ENCODE measurements at places on chromosomes 5 and 9.

DNA sequence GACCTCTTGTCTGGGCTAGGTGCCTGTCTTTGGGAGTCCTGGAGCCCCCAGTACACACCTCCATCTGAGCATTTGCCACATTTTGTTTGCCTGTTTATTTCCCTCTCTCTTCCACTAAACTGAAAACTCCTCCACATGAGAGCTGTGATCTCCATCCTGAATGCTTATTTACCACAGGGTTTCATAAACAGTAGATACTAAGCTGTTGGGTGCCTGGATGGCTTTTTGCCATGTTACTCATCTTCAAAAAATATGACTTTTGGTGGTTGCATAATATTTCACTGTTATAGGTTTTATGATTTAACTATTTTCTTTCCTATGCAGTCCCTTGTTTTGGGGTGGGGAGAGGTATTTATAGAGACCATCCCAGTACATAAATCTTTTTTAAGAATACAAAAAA is 99.6 kb downstream of the APBA1 start:
- DNase-seq, result peak; percentile 19

DNA sequence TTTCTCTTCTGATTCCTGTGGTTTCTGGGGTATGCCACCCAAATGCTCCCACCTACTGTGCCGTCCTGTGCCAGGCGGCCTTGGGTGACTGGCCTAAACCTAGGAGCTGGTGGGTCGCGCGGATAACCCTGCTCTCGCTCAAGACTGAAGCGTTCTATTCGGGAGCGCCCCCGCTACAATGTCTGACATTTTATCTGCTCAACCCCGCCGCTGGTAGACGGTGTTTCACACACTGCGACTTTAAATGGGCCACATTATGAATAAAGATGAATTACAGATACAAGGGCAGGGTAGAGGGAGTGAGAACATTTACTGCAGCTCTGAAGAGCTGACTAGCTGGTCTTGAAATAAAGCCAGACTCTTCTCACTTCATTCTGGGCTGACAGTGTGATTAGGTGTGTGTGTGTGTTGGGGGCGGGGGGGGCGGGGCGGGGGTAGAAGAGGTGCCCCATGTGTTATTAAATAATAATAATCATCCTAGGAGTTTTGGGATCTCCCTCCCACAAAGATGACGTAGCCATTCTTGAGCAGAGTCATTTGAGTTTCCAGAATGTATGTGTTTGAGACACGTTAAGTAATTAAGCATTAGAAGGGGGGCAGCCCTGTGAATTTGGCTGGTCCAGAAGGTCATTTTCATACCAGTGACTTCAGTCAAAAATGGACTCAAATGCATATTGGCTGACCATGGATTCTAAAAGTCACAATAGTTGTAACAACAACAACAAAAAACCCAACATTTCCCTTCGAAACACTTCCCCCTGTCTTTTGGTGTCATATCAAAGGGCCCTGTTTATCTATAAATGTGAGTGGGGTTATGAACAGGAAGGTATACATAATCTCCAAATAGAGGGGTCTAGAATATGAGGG is 1.0 kb upstream of the PTCH1 start:
- no peak for DNase-seq

- no peak for DNase-seq
Observed at GRCh38 chr9:97526895-97527575, 25.6 kb downstream of the TMOD1 start.

DNA sequence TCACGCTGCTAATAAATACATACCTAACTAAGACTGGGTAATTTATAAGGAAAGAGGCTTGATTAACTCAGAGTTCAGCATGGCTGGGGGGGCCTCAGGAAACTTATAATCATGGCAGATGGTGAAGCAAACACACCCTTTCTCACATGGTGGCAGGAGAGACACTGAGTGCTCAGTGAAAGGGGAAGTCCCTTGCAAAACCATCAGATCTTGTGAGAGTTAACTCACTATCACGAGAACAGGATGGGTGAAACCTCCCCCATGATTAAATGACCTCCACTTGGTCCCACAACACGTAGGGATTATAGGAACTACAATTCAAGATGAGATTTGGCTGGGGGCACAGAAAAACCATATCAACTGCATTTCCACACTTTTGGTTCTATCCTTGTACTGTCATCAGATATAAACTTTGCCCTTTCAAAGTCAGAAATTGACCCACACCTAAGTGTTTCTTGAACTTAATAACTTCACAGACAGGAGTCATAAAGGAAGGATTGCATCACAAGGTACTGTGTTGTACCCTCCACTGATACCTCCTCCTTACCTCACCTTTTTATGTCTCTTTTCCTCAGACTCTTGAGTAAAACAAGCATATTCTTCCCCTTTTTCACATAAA is 319.1 kb upstream of the PIK3R1 start:
- no peak for DNase-seq

- DNase-seq, result no peak
Observed at GRCh38 chr9:98570055-98570454, 138.7 kb downstream of the GABBR2 start.

DNA sequence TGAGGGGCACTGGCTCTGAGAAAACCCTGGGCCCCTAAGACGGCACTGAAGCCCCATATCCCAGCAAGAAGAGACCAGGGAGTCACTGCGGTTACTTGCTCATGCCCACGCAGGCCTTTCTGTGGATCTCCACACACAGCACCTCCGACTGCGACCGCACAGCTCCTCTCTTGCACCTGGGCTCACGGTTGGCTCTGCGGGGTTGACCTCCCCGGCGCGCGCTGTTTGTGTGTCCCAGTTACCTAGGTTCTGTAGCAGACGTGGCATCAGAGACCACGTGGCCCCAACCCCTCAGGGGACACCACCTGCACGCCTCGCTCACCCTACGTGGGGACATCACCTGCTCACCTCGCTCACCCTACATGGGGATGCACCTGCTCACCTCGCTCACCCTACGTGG is 12.7 kb downstream of the LPCAT1 start:
- DNase-seq, result no peak

- no peak for DNase-seq
Observed at GRCh38 chr5:34699155-34700077, 43.3 kb downstream of the RAI14 start.

DNA sequence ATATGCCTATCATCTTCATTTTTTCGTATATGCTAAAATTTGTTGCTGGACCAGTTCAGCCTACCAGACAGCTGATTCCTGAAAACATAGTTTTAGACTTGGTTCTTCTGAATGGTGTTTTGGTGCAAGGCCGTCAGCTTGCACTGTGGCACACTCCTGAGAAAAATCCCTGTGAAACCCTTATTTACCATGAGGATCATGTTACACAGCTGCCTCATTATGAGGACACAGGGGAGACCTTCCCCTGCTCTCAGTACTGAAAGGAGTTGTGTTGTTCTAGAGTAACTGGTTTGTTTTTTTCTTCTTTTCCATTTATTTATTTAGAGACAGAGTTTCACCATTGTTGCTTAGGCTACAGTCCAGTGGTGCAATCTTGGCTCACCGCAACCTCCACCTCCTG is 37.6 kb downstream of the MAST4 start:
- DNase-seq, result no peak

GRCh38 chr9:126108240-126108639 is 218.4 kb upstream of the MVB12B start:
- DNase-seq, result peak; percentile 27

DNA sequence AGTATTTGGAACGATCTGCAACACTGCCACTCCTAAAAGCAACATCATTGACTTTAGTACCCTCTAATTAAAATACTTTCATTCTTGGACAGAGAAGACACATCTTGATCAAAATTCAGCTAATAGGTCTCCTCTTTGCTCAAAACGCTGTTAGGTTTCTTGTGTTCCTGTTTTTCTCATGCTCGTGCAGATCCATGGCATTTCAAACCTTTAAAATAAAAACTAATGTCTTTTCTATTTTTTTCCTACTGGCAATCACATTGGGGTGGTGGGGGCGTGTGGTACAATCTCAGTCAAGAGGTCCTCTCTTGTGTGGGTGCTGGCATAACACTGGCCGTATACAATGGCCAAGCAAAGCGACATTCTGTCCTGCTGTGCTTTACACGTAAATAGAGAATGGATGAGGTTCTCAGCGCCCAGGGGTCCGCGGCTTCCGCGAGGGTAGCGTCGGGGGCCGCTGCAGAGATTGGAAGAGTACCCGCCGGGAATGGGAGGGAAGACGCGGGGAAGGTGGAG is 315 bp upstream of the GPR150 start:
- DNase-seq, result no peak

- no peak for DNase-seq
Observed at GRCh38 chr9:83999141-83999918, 18.7 kb downstream of the RMI1 start.

DNA sequence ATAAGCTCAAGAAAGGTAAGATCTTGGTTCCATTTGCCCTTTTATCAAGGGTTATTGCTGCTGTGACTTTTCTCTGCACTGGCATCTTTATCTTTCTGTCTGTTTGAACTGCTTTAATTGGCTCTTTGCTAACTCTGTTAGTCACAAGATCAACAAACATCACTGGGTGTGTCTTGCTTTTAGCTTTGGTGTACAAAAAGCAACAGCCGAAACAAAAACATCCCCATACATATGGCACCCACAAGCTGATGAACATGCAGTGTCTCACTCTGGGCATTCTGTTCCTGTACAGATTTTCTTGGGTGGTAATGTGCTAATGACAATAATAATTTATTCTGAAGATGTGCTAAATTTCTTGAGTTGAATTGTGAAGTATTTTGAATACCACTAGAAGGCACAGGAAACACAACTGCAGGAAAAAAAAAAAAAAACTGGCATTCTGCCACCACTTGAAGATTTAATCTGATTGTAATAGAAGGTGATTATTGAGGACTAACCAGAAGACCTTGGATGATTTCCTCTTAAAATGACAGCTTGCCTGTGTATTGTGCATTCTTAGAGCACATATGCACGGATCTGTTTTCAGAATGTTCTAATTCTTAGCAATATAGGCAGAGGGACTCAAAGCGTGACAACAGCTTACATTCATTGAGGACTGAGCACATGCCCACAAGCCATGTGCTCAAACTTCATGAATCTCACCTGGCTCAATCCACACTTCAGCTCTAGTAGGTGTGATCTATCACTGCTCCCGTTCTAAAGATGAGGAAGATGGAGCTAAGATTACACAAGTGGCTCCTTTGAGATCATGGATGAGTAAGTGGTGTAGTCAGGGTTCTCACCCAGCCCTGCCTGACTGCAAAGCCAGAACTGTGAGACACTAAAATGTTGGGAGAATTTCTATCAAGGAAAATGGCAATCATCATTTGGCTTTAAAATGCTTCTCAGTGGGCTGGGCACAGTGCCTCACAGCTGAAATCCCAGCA is 96.4 kb downstream of the EBF1 start:
- peak; percentile 84 for DNase-seq

- peak; percentile 85 for DNase-seq
Observed at GRCh38 chr5:174355208-174355612, 309.7 kb downstream of the NSG2 start.

GRCh38 chr5:129361441-129362025 is 98.6 kb upstream of the ADAMTS19 start:
- peak; percentile 18 for DNase-seq

DNA sequence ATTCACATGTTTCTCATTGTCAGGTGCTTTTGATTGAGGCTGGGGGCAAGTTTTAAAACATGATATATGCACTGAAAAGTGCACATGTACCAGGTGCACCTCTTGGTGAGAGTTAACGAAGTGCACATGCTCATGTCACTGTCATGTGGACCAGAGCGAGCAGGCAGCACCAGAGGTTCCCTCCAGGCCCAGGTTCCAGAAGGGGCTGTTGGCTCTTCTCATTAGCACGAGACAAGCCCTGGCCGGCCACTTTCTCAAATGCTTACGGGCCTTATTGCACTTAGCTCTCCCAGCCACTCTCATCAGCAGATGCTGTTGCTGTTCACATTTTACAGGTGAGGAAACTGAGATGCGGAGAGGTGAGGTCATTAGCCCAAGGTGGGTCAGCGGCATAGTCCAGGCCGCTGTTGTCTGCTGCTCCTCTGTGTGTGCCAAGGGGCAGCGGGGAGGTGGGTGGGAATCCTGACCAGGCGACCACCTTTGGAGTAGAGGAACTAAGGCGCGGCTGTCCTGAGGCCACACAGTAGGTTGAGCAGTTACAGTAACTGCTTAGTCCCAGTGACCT is 27.4 kb downstream of the TENT4A start:
- no peak for DNase-seq

DNA sequence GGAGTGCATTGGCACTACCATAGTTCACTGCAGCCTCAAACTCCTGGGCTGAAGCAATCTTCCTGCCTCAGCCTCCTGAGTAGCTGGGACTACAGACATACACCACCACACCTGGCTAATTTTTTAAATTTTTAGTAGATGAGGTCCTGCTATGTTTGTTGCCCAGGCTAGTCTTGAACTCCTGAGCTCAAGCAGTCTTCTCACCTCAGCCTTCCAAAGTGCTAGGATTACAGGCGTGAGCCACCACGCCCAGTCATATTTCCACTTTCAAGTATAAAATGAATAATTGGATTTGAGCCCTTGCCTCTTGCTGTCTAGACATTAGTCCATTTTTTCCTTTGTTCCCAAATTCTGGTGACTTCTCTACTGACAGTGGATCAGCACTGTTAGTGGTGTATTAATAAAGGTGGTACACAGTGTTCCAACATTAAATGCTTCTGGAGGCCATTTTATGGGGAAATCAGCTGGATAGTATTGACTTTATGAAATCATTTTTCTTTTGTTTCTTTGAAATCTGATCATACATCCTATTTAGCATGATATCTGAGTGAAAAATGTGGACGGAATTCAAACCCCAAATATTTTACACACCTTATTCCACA is 15.9 kb downstream of the ATP6V0E1 start:
- no peak for DNase-seq

DNA sequence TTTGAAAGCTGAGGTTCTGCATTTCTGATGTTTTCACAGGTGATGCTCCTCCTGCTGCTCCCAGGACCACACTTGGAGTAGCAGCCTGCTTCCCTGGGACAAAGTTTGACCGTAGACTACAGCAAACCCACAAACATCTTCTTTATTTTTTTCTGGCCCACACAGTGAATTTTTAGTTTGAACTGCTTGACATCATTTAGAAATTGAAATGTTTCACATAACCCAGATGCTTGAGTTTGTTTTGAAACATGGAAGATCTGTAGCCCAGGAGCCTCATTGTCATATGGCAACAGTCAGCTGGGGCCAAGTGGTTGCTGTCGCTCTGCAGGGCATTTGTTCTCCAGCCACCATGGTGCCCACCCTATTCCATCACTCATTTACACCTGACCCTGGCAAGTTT is 8.4 kb downstream of the SH3TC2 start:
- no peak for DNase-seq

DNA sequence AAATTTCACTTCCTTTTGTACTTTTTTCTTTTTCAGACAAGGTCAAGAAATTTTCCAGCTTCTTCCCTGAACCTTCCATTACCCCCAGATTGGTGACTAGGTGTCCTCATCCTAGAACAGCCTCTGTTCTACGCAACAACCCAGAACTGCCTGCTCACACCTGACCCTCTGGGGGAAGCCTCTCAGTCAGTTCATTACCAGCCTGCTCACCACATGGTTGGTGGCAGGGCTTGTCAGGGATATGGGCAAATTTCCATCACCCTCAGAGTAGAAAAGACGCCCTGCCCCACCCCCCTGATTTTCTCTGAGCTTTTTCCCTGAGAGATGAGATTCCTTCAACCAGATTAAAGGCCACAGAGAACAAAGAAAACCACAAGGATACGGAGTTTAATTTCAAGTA is 5.3 kb upstream of the CFAP95 start:
- DNase-seq, result no peak

- DNase-seq, result no peak
Observed at GRCh38 chr5:111132731-111133435, 40.7 kb downstream of the WDR36 start.

Data from fibroblast of skin of back (primary cell).